ENCODE measurements at places on chromosomes 7 and 10.
A peak's percentile ranks its signal among the peaks of the same experiment; 100 is the strongest.

DNA sequence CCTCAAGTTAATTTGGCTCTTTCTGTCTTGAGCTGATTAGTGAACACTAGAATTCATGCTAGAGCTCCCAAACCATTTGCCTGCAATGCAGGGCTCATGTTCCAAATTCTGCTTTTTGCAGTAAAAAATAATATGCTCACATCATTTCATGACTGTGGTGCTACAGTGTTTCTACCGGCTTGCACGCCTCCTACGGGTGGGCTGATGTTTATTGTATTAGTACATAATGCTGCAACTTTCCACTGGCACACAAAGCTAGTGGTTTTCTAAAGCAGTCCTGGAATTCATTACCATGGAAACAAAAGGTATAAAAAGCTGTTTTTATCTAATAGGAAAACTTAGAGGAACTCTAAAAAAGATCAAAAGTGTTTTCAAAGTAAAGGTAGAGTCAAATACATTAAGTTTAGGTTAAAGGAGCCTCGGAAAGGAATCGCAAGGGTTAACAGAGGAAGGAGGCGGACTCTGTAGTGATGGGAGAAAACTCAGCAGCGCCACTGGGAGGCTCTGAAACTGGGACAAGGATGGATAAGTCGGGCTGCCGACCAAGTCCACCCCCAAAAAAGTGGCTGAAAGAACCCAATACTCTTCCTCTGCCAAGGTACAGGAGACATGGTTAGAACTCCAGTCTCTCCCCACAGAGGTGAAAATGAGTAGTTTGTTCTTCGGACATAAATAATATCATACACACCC, 25.9 kb downstream of the GRM8 start:
- DNase-seq = no peak

DNA sequence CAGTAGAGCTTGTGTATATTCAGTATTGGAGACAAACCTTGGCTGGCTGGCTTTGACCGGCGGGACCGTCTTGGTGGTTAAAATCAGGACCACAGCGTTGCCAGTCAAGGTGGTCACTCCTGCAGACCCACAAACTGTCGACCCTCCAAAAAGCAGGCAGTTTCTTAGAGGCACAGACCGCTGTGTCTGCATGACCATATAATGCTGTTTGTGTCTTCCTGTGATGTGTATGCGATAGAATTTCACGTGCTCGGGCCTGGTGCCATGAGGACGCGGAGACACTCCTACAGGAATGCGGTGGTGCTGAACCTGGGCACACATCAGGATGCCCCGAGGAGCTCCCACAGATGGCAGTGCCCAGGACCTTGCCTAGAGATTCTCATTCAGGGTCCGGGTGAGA, 34.8 kb downstream of the BNIP3 start:
- DNase-seq = no peak

DNA sequence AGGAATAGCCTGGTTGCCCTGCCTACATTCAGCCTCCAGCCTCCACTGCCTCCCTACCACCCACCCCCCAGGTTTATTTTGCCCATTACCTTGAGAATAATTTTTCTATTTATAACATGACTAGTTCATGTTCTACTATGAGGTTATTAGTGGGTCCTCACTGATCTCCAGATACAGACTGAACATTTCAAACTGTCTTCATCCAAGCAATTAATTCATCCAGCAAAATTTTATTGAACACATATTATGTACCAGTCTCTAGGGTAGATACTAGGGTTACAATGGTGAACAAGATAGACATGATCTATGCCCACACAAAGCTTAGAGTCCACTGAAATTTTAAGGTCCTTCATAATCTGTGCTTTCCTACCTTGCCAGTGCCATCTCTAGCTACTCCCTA, 51.6 kb upstream of the FHIP2A start:
- DNase-seq = no peak

GRCh38 chr7:2999078-2999500, 44.6 kb downstream of the CARD11 start:
- no peak for DNase-seq

- DNase-seq = no peak
These were observed 7.1 kb downstream of the CPED1 start for GRCh38 chr7:120995654-120996053.

DNA sequence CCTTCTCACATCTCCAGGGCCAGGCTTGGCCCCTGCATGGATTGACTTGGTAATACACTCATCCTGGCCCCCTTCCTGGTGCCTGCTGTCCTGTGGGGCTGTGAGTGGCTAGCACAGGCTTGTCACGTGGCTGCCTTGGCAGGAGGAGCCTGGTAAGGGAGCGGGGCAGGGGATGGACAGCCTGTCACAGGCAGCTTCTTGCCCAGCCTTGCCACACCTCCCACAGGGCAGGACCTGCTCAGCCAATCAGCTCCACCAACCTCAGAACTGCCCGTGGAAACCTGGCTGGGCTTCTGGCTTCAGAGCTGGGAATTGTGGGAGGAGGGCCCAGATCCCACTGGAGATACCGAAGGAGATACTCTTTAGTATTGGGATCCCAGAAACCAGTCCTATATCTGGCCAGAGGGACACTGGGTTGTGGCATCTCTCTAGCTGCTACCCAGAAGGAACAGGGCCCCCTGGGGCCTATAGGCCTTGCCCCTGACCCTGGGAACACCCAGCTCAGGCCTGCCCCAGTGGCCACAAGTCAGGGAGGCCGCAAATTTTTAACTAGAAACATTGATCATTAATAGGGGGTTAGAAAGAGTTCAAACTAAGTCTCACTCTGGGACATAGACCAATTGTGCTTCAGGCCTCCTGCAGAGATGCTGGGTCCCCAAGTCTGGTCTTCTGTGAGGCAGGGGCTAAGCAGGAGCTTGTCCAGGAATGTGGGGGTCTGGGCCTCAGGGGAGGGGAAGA, at the start of gene HOGA1:
TSS of gene HOGA1 (plus strand) at position 330 of the 738 bp plus-strand sequence. CDS start at position 645, 315 bp downstream.
- peak; percentile 95 for DNase-seq

DNA sequence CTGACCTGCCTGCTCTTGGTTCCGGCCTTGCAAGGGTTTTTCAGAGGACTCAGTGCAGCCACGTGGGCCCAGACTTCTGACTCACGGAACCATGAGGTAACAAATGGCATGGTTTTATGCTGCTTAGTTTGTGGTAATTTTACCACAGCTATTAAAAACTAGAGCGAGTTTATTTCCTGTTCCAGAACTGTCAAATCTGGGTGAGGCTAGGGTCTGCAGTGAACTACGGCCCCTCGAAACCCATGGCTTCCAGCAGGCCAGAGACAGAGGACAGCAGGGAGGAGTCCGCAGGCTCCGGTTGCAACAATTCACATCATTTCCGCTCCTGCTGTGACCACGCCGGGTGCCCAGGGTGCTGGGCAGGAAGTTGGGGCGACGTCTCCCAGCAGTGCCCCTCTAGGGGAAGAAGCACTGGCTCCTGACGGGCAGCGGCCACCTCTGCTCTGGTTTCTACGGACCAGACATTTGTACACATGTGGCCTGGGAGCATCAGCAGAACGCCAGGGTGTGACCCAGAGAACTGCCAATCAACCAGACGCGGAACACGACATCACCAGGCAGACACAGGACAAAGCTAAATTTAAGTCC, 74.8 kb downstream of the ADARB2 start:
- DNase-seq = no peak

- no peak for DNase-seq
These were observed 97.8 kb downstream of the OAT start for GRCh38 chr10:124320778-124321432.

DNA sequence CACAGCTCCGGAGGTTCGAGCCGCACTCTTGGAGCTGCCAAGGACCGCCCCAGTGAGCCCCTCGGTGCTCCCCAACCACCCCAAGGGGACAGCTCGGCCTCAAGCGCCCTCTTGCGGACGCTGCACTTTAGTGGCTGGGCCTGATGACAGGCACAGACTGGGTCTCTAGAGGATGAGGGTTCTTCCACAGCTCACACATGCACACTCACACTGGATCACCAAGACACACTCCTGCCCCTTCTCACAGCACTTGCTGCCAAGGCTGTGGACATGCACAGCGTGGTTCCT, 2.1 kb downstream of the RET start:
- DNase-seq = peak; percentile 46

DNA sequence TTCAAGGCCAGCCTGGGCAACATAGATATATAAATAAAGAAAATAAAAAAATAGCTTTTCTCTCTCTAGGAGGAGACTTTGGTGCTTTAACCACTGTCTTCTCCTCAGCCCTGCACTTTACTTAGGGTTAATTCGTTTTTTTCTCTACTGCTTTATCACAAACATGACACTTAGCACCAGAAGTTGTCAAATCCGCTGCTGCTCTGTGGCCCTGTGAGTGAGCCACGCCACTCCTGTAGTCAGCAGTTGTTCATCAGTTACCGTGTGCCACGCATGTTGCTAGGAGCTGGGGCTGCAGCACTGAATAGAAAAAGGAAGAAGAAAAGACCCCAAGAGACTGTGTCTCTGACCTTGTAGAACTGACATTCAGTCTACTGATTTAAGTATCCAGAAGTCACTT, 232.6 kb downstream of the CELF2 start:
- DNase-seq = no peak
